ENCODE measurements at places on chromosomes 2 and 18.

- no peak for DNase-seq
Observed at GRCh38 chr2:139067072-139067471, 286.9 kb upstream of the NXPH2 start.

- no peak for DNase-seq
Observed at GRCh38 chr2:217953011-217953481, 49.7 kb downstream of the TNS1 start.

DNA sequence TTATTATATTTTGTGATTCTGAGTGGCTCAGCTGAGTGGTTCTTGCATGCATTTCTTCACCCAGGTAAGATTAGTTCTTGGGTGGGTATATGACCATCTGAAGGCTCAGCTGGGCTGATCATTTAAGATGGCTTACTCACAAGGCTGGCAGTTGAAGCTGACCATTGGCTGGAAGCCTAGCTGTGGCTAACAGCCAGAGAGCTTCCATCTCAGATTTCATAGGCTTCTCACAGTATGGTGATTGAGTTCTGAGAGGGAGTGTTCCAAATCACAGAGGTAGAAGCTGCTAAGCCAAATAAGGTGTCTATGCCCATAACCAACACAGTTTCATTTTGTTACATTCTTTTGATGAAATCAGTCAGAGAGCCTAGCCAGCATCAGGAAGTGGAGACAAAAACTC lies 117.4 kb upstream of the RPRM start:
- DNase-seq = no peak

- DNase-seq = no peak
Observed at GRCh38 chr18:48887294-48887904, 63.4 kb downstream of the SMAD7 start.

DNA sequence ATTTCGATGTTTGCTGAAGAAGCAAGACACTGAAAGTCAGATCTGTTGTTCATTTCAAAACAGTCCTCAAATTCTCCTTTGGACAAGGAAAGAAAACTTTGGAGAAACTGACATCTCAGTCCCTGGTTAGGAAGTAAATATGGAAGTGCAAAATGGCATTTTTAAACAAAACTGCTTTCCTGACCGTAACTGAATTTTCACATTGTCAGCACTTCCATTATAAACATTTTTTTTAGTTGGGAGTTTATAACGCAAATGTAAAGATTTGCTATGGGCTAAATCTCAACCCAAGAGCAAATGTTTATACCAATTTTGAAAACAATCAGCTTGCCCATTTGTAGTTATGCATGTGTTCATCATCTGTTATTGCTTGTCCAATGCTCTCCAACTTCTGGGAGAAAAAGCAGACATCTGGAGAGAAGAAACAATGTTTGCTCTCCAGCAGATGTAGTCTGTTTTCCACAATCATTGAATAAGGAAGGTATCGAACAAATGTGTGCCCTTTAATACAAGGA lies 520.1 kb downstream of the ARHGAP15 start:
- no peak for DNase-seq
